ENCODE measurements at places on chromosomes 5 and 9.

- no peak for DNase-seq
Observed at GRCh38 chr5:60520451-60521227, 179.3 kb downstream of the DEPDC1B start.

GRCh38 chr5:53361708-53362107 is 118.7 kb upstream of the FST start:
- DNase-seq, result no peak

GRCh38 chr5:178078197-178079010 is 34.9 kb upstream of the N4BP3 start:
- no peak for DNase-seq

- DNase-seq, result no peak
Observed at GRCh38 chr9:131012396-131012917, 3.5 kb downstream of the LAMC3 start.

DNA sequence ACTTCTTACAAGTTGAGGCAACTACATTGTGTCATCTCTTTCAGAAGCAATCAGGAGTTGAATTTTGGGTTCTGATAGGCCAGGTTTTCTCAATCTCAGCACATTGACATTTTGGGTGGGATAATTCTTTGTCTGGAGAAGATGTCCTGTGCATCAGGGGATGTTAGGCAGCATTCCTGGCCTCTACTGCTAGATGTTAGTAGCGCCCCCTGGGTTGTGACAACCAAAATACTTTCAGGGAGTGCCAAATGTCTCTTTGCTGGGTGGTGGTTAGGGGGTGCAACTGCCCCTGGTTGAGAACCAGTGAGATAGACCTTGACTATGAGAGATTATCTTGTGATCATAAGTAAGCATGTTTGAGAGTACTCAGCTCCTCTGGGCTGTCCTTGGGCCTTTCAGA is 164.3 kb upstream of the KLF9 start:
- DNase-seq, result no peak

DNA sequence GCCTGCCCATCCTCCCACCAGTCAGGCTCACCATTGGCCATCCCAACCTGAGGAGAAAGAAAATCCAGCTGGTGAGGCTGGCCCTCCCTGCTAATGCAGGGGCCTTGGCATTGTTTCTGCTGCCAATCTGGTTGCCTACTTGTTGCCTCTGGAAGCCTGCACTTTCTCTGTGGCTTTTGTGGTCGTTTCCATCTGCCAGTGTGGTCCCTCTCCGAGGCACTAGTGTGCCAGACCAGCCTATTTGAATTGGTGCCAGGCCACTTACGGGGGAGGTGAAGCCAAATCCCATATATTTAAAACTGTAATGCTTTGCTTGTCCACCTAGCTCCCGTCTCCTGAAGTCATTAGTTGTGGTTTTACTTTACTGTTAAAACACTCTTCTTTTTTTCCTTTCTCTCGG is 213.4 kb upstream of the ADAMTSL1 start:
- DNase-seq, result no peak

GRCh38 chr9:135402048-135402738 is 77.4 kb upstream of the PPP1R26 start:
- no peak for DNase-seq

DNA sequence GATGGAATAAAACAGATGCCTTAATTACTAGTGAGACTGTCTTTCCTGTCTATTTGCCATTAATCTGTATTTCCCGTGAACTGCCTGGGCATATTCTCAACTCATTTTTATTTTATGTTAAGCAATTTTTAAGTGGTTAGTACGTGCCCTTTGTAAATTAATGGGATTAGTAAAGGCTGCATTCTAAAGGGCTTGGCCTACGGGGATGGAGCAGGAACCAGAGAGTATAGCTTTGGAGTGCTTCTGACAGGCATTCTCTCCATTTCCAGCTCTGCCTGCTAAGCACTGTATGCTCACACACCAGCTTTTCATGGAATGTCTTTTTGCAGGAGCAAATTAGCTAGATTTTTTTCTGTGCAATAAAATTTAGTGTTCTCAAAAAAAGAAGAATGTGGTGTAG is 241.2 kb downstream of the MCTP1 start:
- no peak for DNase-seq

- DNase-seq, result no peak
Observed at GRCh38 chr5:31639481-31640411, 815 bp downstream of the PDZD2 start.

DNA sequence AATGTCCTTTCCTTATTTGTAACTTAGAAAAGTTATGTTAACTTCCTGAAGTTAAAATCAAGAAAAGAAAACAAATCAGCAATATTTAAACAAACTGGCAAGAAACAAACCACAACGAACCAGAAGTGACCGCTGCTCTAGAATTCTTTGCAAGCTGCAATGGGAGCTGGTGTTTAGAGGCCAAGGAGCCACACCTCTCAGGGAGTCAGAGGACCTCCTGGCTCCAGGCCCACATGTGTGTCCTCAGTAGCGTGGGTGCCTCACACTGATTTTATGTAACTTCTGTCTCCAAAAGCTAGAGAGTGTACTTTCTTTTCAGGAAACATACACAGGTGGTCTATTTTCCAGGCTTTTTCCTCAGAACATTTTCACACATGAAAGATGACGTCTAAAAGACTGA is 100.4 kb downstream of the IRX2 start:
- no peak for DNase-seq

- DNase-seq, result no peak
Observed at GRCh38 chr5:140238756-140239155, 63.8 kb downstream of the CYSTM1 start.

GRCh38 chr5:72607381-72607780 is 100.2 kb upstream of the ZNF366 start:
- no peak for DNase-seq

DNA sequence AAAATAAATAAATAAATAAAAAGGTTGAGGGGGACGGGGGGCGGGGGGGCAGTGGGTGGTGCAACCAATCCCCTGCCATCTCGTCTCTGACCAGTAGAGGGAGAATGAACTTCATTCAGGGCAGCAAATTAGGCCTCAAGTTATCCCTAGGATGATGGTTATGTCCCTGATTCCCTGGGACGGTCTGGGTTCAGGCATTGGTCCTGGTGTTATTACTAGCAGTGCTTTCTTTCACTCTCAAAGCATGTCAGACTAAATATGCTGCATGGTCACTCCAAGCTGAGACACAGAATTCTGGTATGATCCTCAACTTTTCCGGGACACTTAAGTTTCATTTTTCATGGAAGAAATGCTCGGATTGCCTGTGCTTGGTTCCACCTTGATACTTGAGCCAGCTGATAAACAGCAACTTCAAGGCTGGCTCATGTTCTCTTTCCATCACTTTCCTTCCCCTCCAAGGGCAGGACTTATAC is 59.4 kb downstream of the DAP start:
- no peak for DNase-seq

GRCh38 chr5:94759022-94759421 is 140.6 kb downstream of the SLF1 start:
- no peak for DNase-seq

DNA sequence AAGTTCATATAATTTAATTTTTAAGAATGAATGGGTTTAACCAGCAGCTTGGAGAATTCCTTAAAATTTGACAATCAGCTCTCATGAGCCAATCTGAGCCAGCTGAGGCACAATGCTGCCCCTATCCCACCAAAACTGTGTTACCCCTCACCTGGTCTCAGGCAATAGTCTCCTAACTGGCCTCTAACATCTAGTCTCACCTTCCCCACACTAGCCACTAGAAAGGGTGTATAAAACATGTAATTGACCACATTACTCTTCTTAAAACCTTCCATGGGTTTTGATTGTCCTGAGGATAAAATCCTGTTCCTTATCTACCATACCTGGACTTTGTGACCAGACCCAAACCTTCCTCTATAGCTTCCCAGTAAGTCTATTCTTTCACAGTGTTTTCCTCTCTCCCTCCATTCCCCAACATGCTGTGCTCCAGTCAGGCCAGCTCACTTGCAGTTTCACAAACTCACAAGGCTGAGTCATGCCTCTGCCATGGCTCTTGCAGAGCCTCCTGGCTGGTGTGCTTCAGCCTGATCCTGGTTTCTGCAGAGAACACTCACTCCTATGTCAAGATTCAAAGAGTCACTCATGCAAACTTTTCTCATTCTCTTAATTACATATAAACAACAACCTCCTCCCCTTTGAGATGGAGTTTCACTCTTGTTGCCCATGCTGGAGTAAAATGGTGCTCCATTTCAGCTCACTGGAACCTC is 16.0 kb upstream of the ZCCHC7 start:
- no peak for DNase-seq

GRCh38 chr5:88926774-88927173 is 43.8 kb upstream of the MEF2C start:
- DNase-seq, result no peak

- no peak for DNase-seq
Observed at GRCh38 chr9:136175616-136176197, 29.2 kb downstream of the LHX3 start.

DNA sequence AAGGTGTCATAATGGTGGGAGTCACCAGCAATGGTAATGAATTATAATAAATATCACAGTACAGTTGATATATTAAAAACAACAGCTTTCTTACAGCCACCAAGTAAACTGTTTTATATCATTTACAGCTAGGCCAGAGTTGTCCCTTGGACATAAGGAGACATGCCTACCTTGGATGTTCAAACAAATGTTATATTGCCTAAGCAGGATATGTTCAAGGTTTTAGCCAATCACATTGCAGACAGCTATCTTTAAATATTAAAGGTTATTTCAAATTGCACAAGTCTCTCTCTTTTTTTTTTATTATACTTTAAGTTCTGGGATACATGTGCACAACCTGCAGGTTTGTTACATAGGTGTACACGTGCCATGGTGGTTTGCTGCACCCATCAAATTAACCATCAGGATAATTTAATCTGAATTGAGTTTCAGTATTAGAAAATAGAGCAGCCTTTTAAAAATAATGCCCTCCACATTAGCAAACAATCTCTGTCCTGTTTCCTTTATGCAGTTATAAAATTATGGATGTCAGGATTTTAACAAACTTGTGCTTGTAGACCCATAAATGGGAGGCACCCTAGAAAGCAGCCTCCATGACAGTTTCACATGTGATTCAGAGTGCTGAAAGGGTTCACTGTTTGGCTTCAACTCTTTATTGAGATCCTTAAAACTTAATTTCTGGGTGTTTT is 340.7 kb downstream of the ARRDC3 start:
- DNase-seq, result no peak

DNA sequence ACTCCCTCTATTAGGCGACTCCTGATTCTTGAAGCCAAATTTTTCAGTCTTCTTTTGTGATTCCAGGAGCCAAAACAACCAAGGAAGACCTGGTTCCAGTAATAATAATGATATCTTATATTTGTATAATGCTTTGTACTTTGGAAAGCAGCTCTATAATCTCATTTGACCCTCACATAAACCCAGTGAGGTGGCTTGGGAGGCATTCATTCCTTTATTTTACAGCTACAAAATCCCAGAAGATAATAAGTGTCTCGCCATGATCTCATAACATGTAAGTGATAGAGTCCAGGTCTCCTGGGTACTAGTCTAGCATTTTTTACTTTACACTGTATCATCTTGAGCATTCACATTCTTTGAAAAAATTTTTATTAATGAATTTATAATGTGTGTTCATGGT is 143.1 kb downstream of the ACTBL2 start:
- DNase-seq, result no peak

- no peak for DNase-seq
Observed at GRCh38 chr5:1562599-1562998, 38.8 kb upstream of the LPCAT1 start.

DNA sequence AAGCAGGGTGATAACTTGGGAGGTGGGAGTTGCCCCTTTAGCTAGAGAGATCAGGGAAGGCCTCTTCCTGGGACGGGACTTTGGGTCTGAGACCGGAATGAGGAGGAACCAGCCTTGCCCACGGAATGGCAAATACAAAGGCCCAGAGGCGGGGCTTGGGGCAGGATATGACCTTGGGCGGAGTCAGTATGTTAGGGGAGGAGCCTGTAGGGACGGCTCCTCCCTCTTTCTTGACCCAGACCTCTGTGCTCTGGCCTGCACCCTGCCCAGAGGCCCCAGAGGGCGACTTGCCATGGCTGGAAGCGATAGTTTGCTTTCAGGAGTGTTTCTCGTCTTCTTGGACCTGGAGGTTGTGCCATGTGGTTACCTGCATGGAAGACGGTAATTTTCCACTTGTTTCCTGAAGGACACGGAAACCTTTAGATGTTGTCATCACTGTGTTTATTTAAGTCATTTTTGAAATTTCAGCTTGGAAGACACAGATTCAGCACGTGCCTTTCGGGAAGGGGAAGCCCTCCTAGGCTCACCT is 85.6 kb downstream of the DAB2IP start:
- DNase-seq, result no peak

DNA sequence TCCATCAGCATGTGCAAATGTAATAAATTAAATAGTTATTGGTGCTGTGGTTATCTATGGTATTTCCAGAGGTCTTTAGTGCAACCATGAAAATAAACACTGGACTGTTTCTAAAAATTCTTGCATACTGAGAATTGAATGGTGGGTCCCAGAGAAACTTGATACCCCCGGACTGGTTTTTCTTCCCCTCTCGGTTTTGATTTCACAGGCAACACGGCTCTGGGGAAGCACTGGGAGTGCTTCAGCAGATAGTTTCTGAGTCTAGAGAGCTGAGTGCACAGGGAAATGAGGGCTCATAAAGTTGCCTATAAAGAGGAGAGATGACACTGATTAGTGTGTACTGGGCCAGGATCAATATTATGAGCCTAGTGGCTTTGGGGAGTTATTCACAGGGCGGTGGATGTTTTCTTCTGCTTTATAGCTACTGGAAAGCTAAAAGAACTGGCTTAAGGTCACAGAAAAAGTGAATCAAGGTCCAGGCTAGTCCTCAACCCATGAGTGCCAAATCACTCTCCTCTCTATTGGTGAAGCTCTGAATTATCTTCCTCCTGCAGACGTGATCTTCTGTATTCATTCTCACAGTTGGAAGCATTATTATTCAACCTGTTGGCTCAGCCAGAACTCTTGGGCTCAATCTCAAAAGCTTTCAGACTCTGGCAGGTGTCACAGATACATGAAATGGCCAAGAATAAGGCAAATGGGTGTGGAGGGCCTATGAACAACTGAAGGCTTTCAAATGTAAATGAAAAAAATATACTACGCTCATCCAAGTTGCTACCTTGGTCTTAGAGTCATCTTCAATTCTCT is 170.2 kb upstream of the HMHB1 start:
- DNase-seq, result no peak

DNA sequence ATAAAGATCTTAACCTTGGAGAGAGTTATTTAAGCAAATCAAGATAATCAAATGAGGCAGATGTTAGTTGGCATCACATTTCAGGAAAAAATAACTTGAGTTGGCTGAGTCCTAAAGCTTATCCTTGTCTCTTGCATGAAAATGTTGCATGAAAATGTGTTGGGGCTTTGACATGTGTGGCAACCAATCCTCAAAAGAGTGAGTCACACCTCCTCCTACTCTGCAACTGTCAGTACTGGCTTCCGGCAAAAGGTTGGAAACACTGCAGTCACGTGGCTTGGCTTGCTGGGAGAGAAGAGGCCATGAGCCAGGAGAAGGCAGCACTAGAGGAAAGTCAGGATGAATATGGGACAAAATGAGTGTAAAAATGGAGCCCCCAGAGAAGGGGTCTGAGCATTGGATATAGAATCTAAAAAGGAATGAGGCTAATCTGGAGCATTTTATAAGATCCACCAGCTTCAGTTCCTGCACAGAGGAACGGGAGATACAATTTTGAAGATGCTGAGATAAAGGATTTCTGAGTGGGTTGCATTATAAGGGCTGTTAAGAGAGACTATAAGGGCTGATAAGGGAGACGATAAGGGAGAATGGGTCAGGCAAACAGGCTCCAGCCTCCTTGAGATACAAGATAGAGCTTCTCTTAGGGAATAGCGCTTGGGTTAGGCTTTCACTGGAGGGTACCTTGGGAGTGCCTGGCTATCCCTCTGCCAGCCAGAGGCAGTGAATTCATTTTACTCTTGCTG is 43.1 kb downstream of the SPATA31D1 start:
- DNase-seq, result peak; percentile 33

- DNase-seq, result no peak
Observed at GRCh38 chr9:130599625-130600024, 20.2 kb downstream of the FUBP3 start.
